ENCODE measurements at places on chromosomes 1 and 21.

DNA sequence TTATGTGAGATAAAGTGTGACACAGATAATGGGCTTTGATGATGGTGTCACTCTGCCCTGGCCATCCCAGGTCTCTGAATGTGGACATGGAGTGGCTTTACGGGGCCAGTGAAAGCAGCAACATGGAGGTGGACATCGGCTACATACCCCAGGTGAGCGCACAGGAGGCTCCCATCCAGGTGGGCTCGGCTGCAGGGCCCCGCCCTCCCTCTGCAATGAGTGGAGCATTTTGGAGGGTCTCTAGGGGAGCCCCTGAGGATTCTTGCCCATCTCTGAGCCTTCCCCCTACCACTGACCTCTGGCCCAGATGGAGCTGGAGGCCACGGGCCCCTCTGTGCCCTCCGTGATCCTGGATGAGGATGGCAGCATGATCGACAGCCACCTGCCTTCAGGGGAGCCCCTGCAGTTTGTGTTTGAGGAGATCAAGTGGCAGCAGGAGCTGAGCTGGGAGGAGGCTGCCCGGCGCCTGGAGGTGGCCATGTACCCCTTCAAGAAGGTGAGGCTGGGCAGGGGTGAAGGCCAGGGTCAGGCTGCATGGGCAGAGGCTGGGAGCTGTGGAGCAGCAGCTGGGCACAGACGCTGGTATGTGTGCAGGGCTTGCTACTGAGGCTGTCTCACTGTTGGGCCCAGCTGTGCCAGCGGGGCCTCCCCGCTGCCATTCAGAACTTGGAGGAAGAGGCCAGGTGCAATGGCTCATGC is 8.2 kb upstream of the MTFR1L start:
- DNase-seq, result no peak

DNA sequence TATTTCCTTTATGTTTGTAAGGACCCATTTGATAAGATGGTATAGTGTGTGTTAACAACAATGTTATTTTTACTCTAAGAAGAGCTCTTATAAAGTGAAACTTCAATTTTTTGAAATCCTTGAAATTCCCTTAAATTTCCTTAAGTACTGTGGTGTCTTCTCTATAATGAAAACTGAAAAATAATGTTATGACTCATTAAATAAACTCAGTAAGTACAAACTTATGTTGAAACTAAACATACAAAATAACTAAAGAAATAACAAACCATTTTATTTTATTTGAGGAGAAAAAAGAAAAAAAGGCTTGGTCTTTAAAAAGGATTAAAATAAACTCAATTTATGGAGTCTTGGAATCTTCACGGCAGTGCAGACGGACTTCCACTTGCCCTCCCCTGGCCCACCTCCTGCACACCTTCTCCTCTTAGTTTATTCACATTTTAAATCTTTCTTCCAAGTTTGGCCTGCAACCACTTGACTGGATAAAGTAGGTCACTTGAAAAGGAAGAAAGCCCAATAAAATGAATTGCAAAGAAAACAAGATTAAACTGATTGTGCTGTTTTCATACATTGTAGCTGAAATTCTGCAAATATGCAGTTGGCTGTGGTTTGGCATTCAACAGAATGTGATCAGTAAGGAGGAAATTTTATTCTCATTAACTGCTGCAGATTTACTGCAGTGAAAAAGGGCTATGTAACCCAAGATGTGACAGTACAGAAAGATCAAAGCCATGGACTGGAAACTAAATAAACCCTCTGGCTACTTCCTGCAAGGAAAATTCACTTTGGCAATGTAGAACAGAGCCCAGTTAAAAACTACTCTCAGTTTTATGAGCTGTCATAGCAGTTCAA is 48.5 kb upstream of the SCYL3 start:
- DNase-seq, result no peak

DNA sequence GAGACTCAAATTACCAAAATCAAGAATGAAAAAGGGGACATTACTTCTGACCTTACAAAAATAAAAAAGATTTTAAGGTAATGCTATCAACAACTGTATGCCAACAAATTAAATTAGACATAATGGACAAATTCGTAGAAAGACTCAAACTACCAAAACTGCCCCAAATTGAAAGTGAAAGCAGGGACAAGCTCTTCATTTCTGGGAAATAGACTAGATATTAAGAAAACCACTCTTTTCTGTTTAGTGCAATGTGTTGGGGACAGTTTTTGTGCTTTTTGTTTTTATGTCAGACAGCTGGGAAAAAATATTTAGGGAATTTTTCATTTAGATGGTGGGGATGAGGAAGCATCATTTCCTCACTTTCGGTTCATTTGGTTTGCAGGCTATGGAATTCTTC is 4.9 kb upstream of the GBP1 start:
- DNase-seq, result no peak

DNA sequence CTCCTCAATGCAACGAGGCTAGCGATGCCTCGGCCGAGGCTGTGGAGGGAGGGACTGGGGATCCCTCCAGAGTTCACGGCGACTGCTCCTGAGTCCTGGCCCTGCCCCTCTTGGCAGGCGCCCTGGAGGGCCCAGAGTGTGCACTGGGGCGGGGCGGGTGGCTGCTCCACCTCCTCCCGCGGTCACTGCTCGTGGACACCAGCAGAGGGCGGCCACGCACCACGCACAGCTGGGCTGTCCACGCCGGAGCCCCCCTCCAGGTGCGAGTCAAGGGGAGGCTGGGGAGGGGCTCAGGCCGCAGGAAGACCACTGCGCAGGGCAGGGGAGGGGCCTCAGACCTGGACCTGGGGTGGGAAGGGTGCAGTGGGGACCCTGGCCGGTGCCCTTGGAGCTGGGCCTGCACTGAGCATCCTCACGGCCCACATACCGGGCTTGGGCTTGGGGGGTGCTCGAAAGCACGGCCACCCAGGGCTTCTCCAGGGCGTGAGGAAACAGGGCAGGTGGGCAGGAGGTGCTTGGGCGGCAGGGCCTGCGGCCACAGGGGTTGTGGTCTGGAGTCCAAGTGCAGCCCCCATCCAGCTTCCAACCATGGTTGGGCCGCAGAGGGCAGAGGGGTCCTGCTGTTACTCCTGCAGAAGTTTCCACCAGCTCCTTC is 20.6 kb upstream of the TTC34 start:
- peak; percentile 5 for DNase-seq

DNA sequence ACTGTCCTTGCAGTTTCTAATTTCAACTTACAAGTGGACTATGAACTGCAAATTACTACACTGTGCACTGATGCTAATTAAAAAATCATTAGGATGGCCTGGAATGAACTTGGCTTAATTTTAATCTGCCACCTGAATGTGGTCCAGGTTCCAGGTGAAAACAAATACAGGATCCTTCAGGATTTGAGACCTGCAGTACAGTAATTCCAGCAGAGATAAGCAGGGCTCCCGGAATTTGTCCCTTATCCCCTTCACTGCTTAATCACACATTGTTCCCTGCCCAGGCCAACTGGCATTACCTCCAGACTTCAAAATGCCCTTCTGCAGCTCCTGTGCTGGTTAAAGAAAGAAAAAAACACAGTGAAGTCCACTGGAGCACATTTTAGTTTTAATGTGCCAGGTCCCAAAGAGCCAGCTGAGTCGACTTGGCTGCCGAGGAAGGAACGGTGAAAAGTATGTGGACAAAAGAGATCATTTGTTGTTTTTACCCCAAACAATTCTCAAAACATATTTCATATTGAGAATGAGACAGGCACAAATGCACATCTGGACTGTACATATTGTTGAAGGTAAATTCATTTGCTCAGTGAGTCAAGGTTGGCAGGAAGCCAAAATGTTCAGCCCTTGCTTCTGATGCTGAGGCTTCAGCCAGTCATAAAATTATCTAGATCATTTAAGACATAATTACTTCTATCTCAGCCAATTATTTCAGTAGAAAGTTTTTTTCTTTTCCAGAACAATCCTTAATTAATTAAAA is 28.3 kb downstream of the DEGS1 start:
- DNase-seq, result peak; percentile 71

Measured in kidney capillary endothelial cell (primary cell).